HT1080 (cell line): ENCODE measurements at places on chromosomes 2 and 18. TPM values are rescaled to one million over a fixed set of nuclear protein-coding genes. Genes with fewer than 3 reads are reported as not detected.

RAB17 gene
- 0.43 TPM in 1 of 2 replicates, not detected in the other for total RNA-seq

DNA sequence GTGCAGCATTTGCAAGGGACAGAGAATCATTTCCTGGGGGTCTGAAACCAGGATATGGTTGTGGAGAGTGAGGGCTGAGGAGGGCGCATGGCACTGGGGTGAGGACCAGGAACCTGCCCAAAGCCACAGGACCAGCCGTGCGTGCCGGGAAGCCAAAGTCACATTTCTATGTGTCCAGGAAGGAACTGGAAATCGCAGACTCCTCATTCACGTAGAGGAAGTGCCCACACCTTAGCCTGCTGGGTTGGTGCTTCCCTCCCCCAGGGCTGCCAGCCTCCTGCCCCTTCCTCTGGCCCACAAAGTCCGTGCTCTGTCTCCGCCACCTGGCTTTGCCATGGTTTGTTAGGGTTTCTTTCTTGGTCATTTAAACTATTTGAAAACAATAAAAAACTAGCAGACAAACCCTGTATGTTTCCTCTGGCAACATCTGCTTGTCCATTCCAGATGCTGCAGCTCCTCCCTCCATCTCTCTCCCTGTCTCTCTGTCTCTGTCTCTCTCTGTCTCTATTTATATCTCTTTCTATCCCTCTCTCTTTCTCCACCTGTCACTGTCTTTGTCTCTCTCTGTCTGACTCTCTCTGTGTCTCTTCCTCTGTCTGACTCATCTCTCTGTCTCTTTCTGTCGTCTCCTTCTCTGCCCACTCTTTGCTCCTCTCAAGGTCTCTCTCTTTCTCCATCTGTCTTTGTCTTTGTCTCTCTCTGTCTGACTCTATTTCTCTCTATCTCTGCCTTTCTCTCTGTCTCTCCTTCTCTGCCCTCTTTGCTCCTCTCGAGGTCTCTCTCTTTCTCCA, 163.2 kb upstream of the TPO start:
- DNase-seq, result no peak

GCG gene
- 0.16 TPM in 1 of 2 replicates, not detected in the other for total RNA-seq

- no peak for DNase-seq
Measured at GRCh38 chr2:66766582-66766981, 331.7 kb downstream of the MEIS1 start.

- DNase-seq, result no peak
Measured at GRCh38 chr2:176677746-176678265, 408.6 kb downstream of the MTX2 start.

DNA sequence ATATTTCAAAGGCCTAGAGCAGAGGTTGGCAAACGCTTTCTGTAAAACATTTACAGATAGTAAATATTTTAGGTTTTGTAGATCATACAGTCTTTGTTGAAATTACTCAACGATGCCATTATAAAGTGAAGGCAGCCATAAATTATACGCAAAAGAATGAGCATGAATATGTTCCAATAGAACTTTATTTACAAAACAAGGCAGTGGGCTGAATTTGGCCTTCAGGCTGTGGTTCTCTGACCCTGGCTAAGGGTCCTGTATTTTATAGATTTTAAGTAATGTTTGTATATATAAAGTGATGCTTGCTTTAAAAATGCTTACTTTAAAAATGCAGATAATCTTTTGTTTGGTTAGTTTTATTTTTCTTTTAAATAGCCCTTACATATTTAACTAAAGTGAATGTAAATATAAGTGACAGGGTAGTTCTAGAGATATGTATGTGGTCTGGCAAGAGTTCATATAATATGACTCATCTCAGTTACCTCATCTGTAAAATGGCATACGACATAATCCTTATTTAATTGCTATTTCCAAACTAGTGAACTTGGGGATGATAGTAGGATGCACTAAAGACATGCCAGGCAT, 51.7 kb upstream of the ATP5MC3 start:
- peak; percentile 42 for DNase-seq

DNA sequence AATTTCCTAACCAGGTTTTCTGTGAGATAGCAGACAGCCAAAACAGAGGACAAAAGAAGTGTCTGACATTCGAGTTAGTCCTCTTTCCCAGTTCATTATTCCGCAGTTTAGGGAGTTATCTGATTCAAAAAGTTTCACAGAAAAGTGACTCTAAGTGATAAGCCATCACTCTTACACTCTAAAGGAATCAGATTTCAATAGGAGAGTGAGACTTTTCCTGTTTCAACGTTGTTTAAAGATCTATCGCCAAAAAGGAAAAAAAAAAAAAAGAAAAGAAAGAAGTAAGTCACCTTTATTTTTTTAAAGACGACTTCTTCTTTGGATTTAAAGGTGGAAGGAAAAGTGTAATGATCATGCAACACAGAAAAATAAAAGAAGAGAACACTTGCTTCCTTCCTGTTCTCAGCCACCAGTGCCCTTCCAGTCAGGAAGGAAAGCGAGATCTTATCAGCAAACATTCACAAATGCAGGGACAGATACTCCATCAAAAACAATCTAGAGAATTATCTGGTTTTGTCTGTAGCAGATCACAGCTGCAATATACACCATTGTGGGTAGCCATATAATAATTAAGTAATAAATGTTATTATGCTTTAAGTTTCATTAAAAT, 49.8 kb downstream of the TFPI start:
- DNase-seq, result no peak
